ENCODE measurements at places on chromosomes 11 and 22.

GRCh38 chr11:13189561-13190426 is 87.8 kb upstream of the BMAL1 start:
- no peak for DNase-seq

- no peak for DNase-seq
Observed at GRCh38 chr11:3986301-3986700, 108.3 kb upstream of the RRM1 start.

DNA sequence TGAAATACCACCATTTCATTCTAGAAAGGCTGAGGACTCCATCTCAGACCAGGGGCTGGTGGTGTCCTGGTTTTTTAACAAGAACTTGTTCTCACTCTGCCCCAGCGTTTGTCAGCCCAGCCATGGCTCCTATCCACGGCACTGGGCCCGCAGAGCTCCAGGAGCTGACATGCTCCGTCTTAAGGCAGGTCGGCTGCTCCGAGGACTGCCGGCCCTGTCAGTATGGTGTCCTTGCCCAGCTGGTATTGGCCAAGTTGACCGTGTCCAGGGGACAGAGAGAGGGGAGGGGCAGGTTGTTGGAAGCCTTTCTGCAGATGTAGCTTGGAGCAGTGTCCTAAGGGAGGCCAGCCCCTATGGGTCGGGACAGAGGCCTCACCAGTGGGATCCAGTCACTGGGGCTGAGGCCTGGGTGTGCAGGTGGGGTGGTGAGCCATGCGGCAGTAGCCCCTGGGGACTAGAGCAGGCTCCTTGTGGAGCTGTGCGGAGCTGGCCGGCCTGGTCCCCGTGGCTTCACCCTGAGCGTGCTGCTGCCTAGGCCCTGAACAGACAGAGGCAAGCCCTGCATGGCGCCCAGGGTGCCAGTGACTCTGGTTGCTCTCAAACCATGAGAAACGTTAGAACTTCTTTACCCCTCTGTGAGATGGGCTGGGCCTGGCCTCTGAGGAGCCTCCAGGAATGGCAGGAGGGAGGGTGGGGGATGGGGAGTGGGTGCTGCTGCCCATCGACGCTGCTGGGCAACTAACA is 39.9 kb upstream of the KCNQ1OT1 start:
- no peak for DNase-seq

DNA sequence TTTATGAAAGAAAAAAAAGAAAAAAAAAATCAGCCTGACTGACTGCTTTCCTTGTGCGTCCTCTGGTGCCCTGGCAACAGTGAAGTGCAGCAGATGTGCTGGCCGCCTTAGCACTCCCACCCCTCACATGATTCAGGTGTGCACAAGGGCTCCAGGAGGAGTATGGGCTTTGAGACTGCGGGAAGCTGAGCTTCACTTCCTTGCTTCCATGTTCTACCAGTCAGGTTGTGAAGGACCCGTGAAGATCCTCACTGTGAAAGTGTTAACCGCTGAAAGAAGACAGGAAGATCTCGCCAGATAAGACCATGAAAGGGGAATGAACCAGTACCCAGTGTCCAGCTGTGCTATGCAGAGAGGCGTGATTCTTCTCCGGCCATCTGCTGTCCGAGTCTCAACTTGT is 48.2 kb downstream of the HIRA start:
- no peak for DNase-seq
